NCI-H2081 treated with DMSO at 0.1 percent for 48 hours (cell line): ENCODE measurements at places on chromosomes 1 and 21.

DNA sequence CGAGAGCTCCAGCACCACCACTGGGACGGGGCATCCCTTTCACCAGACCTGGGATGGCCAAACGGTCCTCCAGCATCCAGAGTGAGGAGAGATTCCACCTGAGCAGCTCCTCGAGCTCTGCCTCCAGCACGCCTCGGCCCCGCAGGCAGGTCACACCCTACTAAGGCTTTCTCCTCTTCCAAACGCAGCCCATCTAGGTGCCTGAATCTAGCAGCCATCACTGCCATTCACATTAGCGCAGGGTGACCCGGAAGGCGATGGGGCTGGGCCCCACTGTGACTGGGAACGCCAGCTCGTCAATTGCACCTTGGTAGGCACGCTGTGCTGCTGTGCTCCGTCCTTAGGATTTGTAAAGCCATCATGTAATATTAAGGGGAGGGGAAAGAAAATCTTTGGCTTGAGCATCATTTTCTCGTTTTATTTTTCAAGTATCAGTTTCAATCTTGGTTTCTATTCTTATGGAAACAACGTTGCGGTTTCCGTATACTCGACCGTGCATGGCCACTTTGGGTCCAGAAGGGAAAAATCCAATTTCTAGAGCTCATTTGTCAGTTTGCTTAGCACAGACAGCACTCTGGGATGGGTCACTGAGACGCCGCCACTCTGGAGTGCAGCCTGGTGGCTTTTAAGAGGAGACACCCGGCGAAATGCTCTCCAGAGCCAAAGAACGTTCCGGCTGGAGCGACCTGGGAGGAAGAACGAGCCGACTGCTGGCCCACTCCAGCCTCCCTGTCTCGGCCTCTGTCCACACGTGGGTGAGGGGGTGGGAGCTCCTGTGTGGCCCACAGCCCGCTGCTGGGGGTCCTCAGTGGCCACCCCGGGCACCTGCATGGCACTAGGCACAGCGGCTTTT, 173.6 kb downstream of the PRDM16 start:
- no peak for DNase-seq

DNA sequence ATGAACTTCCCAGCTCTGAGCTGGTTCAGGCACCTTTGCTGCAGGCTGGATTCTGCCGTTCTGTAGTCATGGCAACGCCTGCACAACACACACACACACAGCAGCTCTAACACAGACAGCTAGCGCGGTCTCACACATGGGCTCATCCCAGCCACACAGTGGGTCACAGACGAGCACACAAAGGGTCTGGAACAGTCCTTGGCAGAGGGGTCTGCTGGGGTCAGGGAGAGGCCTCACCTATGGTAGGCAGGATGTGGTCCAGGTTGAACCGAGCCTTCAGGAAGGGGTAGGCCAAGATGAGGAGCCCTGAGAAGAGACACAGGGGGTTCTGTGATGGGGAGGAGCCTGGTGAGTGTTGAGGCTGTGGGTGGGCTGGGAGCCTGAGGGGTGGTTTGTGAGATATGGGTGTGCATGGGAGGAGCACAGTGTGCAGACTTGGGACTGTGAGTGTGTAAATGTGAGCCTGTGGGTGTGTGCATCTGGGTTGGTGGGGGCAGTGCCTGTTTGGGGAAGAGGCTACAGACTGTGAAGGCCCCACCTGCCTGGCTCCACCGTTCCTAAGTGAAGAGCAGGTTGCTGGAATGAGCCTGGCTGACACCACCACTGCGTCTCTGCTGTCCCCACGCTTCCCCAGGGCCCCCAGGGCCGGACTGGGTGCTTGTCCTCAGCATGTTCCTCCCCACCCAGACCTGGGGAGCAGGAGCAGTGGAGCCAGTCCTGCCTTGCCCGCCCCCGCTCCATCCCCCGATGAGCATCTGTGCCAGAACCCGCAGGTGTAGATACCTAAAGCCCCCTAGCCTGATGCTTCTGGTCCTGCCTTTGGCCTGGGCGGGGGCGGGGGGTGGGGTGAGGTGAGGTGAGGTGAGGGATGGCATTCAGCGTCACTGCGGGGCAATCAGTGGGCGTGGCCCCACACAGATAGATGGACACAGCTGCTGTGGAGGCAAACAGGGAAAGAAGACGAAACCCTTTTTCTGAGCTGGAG, 1.5 kb downstream of the KNCN start:
- DNase-seq = no peak

DNA sequence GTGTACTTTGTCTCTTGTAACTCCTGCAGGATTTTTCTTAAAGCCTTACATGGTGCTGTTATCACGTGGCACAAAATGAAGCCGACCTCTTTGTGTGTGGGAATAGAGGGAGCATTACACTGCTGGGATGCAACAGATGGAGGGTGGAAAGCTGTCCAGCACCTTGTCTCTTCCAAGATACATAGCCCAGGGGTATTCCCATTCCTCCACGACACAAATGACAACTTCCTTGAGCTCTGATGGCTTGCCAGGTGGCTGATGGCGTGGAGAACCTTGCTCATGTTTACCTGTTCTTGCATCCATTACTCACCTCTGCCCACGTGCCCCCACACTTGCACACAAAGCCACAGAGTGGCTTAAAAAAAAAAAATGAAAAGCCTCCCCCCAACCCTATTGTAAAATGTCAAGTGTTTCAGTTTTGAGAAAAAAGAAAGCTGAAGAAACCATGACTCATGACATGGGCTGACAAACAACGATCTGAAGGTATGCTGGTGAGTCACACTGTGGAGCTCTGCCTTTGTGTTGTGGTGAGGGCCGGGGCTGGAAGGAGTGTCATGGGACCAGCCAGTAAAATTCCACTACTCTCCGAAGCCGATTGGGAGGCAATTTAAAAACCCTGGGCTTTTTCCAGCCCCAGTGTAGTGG, 32.0 kb upstream of the ATP5PO start:
- DNase-seq = no peak

DNA sequence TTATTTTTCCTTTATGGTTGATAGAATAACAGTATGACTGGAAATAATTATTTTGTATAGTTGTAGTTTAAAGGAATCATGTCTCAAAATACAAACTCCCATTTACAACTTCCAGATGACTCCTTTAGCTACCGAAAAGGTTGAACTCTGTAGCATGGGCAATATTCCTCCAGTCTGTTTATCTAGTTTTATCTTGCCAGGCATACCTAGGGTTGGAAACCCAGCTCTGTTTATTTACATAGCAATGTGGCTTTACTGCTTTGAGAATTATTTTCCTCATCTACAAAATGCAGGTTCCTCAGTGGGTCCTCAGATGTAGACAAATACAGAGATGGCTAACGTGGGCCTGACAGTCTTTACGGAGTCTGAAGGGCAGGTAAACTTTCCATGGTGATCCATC, 51.1 kb downstream of the C8A start:
- DNase-seq = no peak

DNA sequence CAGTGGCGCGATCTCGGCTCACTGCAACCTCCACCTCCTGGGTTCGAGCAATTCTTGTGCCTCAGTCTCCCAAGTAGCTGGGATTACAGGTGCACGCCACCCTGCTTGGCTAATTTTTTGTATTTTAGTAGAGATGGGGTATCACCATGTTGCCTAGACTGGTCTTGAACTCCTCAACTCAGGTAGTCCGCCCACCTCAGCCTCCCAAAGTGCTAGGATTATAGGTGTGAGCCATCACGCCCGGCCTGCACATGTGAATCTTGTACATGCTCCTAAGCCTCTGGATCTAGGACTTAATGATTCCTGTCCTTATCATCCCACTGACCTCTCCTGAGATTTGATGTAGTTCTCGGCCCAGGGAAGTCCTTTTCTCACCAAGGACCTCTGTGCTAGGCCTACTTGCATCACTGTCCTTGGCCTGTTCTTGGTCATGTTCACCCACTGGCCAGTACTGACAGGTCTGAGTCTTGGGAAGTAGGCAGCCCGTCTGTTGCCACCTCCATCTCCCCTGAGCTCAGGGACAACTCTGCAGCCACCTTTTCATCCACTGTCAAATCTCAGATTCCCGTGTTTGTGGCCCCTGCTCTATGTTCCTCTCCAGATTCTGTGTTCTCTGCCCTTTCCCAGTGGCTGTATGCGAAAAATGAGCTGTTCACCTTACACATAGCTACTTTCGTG, 9.4 kb downstream of the HYI start:
- no peak for DNase-seq

GRCh38 chr1:115790356-115790755, 21.8 kb upstream of the CASQ2 start:
- no peak for DNase-seq

GRCh38 chr1:157841708-157842107, at the start of gene CD5L:
CD5L (minus strand) TSS chr1:157841808; CDS start chr1:157841701, 107 bp downstream.
- DNase-seq = no peak

GRCh38 chr1:52192024-52192423, 50.1 kb downstream of the ZFYVE9 start:
- no peak for DNase-seq

GRCh38 chr1:94828251-94828650, 8.1 kb downstream of the SLC44A3 start:
- DNase-seq = no peak

GRCh38 chr1:108686614-108687313, 5.3 kb upstream of the PRPF38B start:
- DNase-seq = no peak

- no peak for DNase-seq
Observed at GRCh38 chr1:1616045-1616790, 918 bp downstream of the MIB2 start.

- peak; percentile 33 for DNase-seq
Observed at GRCh38 chr1:97832481-97832880, 88.4 kb downstream of the DPYD start.

- no peak for DNase-seq
Observed at GRCh38 chr1:28193701-28194161, 17.2 kb upstream of the PTAFR start.
